Foreskin keratinocyte (primary cell): ENCODE measurements at places on chromosomes 4 and X. TPM values are rescaled to one million over a fixed set of nuclear protein-coding genes. Genes with fewer than 3 reads are reported as not detected.

- DNase-seq, result no peak
These were observed 484.0 kb upstream of the TECRL start for GRCh38 chr4:64893205-64893604.

MUC7 gene
- not detected in 2 replicates for total RNA-seq

TMPRSS11F gene
- 0.04 and 0.10 TPM in 2 replicates for total RNA-seq

SNX12 gene
- total RNA-seq, result 58.6 and 60.4 TPM in 2 replicates

BEND4 gene
- total RNA-seq, result not detected in 2 replicates

DNA sequence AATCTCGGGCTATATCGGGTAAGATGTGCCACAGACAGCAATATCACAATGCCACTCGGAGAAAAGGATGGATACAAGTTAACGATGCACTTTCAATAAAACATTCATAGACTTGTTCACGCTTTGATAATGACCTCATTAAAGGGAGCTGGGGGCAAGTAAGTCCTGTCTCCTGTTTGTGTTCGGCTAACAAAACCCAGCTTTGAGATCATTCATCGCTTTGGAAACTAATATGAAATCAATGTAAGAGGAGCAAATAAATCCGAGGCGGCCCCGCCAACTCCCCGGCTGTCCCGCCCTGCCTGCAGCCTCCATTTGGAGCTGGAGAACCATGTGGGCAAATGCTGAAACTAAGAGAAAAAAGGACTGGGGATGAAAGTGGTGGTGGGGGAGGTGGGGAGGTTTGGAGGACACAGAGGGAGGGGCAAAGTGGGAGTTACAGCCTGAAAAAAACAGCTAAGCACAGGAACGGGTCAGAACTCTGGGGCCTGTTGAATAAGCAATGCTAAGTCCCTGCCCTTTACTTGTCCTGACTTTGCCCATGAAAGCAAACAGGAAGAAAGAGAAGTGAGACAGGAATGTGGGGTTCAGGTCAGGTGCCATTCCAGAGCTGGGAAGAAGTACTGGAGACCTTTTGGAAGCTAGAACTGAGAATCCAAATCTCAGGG, 3.5 kb upstream of the GSX2 start:
- no peak for DNase-seq

PCDH10 gene
- not detected in 2 replicates for total RNA-seq

RNF128 gene
- total RNA-seq, result 1.2 and 2.8 TPM in 2 replicates

DNA sequence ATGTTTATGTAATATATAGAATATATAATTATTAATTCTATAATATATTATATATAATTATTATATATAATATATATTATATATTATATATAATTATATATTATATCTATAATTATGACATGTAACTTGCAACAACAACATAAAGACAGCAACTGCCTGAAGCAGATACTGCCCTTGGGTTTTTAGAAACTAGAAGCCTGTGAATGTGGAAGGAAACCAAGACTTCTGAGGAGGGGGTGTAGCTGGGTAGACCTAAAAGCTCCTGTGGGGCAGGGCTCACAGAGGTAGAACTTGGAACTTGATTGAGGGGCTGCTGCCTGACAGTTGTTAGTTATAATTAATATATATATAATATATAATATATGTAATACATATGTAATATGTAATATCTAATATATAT, 167.2 kb upstream of the SLIT2 start:
- DNase-seq, result no peak

ADH1A gene
- not detected in 2 replicates for total RNA-seq

DNA sequence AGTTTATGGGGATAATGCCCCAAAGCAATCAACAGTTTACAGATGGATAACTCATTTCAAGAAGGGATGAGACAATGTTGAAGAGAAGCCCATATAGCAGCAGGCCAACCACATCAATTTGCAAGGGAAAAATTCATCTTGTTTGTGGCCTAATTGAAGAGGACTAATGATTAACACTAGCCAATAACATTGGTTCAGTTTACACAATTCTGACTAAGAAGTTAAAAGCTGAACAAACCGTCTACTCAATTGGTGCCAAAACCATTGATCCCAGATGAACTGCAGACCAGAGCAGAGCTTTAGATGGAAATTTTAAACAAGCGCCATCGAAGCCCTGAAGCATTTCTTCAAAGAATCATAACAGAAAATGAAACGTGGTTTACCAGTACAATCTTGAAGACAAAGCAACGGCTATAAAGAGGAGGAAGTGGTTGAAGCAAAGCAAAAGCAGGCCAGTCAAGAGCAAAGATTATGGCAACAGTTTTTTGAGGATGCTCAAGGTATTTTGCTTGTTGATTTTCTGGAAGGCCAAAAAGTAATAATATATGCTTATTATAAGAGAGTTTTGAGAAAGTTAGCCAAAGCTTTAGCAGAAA, 20.5 kb upstream of the BLTP1 start:
- DNase-seq, result no peak

TENT5D gene
- not detected in 2 replicates for total RNA-seq

SLITRK4 gene
- not detected in 2 replicates for total RNA-seq

ETNPPL gene
- total RNA-seq, result not detected in 2 replicates

GRCh38 chr4:72388521-72388920, 180.5 kb downstream of the ADAMTS3 start:
- no peak for DNase-seq

GRCh38 chrX:5431823-5432222, 796.8 kb downstream of the NLGN4X start:
- DNase-seq, result no peak
